ENCODE measurements at places on chromosomes 5 and 9.

GRCh38 chr9:130746434-130747212, 53.0 kb downstream of the EXOSC2 start:
- DNase-seq, result no peak

GRCh38 chr5:119470851-119471451, 18.7 kb downstream of the HSD17B4 start:
- DNase-seq, result no peak

GRCh38 chr5:18037718-18038117, 403.5 kb downstream of the TAF11L14 start:
- no peak for DNase-seq

- peak; percentile 71 for DNase-seq
Observed at GRCh38 chr9:89448381-89448780, 49.5 kb downstream of the SEMA4D start.

DNA sequence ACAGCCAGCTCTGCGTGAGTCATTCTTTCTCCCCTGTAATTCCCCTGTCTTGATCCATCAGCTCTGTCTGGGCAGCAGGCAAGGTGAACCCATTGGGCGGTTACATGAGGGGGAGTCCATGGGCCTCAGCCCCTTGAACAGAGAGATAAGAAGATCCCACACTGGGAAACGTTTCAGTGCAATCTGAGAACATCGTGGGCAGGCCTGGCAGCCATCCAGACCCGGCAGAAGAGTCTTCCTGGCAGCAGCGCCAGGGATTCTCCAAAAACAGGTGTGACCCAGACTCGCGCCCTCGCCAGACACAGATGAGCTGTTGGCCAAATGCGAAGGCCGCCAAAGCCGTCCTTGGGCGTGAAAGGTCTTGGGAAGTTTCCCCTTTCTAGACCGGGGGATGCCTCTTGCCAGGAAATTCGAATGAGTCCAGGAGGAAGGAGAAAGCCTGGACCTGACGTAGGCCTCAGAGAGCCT, 6.4 kb upstream of the SLC12A7 start:
- no peak for DNase-seq

- peak; percentile 25 for DNase-seq
Observed at GRCh38 chr9:126614455-126615244, 922 bp downstream of the LMX1B start.

GRCh38 chr5:58496488-58496887, 5.3 kb downstream of the GAPT start:
- DNase-seq, result no peak

- DNase-seq, result no peak
Observed at GRCh38 chr5:151772846-151773561, 1.2 kb downstream of the G3BP1 start.

GRCh38 chr5:32534041-32534440, 51.3 kb upstream of the SUB1 start:
- no peak for DNase-seq

- no peak for DNase-seq
Observed at GRCh38 chr5:58300346-58300895, 159.5 kb downstream of the PLK2 start.

DNA sequence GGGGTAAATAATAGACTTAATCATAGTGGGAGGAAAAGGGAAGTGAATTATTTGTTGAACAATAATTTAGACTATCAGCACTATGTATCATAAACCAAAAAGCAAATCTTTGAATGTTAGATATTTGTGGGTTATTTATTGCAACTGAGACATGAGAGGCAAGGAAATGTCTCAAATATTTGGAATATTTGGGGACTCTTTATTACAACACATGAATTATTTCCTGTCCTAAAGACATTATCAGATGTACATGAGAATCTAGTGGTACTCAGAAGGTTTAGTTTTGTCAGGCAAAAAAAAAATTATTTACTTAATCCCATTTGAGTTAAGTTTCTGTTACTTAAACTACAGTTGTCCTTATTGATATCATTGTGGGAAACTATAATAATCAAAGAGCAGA, 91.1 kb downstream of the TLR4 start:
- DNase-seq, result no peak

- DNase-seq, result no peak
Observed at GRCh38 chr5:119323601-119324000, 32.2 kb upstream of the TNFAIP8 start.

- no peak for DNase-seq
Observed at GRCh38 chr5:111993242-111993641, 236.2 kb upstream of the NREP start.

Measured in frontal cortex (tissue), 4 donors.